Fibroblast of skin of left biceps (primary cell): ENCODE measurements at places on chromosomes 16 and 17.

DNA sequence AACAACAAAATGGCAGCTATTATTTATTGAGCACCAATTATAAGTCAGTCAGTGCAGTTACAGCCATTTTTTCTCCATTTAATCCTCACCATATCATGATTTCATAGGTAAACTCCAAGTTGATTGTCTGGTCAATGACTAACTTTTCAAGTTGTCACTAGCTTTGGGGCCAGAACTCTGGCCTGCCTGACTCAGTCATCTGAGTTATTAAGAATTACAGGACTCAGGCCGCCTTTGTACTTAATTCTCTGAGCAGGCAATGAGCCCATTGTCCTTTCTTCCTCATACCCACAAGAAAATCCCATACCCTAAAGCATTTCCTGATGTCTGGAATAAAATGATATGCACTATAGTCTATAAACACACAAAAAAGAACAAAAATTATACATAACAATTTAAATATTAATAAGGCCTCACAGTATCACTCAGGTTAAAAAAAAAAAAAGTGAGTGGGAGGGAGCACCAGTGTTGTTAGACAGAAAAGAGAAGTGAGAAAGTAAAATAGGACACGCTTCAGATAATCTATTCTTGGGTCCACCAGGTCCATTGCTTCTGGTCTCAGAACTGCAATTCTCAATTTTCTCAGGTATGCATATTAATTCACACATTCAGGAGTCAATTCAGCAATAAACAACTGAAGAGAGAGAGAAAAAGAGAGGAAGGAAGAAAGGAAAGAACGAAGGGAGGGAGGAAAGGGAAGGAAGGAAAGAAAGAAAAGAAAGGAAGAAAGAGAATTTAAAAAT lies 70.2 kb downstream of the SPAG9 start:
- DNase-seq: no peak

- DNase-seq: no peak
These were observed 28.5 kb downstream of the FTO start for GRCh38 chr16:53732296-53732929.

- no peak for DNase-seq
These were observed 118.1 kb upstream of the SHISA6 start for GRCh38 chr17:11122908-11123307.

GRCh38 chr16:49586466-49587450 lies 213.2 kb downstream of the C16orf78 start:
- DNase-seq: no peak

- no peak for DNase-seq
These were observed 11.4 kb downstream of the NDUFAF8 start for GRCh38 chr17:81250286-81251093.

DNA sequence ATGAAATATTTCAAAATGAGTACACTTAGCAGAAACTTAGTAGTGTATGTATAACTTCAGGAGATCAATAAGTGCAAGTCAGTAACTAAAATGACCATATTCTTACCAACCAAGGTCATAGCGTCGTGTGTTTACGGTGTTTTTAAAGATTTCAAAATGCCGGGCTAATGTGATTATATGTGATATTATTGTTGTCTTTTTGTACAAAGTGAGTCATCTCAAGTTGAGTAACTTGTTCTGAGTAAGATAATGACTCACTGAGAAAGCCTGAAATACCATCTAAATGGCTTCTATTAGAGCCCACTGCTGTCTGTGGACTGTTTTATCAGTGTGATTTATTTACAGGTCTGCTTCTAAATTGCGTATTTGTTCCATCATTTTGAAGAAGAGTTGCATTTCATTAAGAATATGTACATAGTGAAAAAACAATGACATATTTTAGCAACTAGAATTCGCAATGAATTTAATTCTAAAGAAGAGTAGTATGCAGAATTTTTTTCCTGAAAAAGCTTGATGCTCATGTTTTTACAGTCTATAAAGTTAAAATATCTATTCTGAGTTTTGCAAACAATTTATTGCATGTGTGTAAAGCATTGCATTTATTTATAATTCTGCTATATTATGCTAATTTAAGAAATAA lies 12.7 kb downstream of the KRT12 start:
- DNase-seq: peak; percentile 70

- no peak for DNase-seq
These were observed 9.2 kb downstream of the ZDHHC7 start for GRCh38 chr16:85002099-85002541.

DNA sequence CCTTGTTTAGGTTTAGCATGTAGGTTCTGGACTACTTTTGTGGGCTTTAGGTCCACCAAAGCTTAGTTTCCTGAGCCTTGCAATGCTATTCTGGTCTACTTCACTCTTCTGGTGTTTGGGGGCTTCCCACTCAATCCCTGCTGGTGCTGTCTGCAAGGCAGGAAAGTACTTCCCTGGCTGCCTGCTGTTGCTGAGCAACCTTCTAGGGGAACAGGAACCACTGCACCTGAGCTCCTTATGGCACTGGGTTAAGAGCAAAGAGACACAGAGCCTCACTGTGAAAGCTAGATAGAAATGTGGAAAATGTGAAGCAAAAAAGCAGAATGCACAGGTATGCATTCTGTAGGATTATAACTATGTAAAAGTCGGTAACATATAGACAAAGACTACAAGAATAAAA lies 17.0 kb downstream of the MPO start:
- no peak for DNase-seq

DNA sequence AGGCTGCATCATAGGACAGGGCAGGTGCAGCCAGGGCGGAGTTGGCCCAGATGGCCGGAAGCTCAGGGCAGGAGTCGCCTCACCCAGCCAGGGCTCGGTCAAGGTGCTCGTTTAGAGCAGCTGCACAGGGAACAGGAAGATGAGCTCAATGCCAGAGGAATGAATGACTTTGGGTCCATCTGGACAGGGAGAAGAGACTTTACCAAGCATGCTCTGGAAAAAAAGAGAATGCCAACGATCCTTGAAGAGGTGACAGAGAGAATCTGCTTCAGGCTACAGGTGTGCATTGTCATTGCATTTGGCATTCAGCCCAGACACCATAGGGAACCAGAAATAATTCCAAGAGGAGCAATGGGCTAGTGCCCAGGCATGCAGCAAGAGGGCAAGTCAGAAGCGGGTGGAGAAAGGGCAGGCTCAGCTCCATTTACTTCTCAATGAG lies 6.7 kb upstream of the MPP3 start:
- no peak for DNase-seq

DNA sequence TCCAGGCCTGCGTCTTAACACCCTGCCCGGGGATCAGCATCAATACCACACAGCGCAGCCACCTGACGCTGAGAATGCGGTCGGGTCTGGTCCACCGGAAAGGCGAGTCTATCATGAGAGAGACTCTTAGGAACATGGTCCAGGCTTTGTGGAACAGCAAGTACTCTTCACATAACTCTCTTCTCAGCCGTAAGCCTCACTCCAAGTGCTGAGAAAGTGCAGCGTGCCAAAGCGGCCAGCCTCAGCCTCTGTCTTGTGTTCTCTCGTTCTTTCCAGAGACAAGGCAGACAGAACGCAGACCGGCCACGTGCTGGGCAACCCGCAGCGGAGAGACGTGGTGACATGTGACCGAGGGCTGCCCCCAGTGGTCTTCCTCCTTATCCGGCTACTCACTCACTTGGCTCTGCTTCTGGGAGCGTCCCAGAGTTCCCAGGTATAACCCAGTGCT lies 34.4 kb upstream of the ENDOV start:
- no peak for DNase-seq

DNA sequence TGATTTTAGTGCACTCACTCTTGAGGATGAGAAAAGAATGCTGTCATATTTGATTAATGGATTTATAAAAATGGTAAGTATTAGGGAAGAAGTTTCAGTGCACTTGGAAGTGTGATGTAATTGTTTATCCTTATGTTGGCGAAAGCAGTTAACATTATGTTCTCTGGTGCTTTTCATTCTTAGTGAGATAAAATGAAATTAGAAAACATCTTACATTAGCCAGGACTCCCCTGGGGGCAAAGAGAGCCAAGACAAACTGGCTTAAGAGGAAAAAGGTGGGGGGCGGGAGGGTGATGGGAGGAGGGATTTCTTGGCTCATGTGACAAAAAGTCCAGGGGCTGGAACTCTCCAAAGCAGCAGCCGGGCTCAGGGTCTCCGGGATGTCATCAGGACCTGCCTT lies 73.2 kb downstream of the KNOP1 start:
- no peak for DNase-seq

GRCh38 chr17:76074390-76075363 lies at the start of gene GALR2:
Gene GALR2, plus strand, starts transcription at chr17:76074781. Its CDS starts 103 bp downstream, at chr17:76074884.
- DNase-seq: no peak

DNA sequence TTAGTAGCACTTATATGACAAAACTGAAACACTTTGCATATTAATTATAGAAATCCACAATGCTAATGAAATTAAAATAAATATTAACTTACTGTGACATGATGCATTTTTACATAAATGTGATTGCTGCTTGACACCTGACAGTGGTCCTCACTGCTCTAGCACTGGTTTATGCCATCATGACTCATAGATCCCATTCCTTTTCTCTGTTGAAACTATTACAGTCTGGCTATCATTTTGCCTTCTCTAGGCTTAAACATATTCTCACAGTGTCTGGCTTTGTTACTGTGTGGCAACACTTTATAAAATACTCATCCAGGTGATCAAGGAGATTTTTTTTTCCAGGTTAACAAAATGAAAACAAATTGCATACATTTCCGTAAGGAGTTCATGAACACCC lies 108.0 kb downstream of the MRTFB start:
- DNase-seq: no peak

GRCh38 chr16:56916571-56917403 lies 15.2 kb upstream of the HERPUD1 start:
- DNase-seq: no peak

- no peak for DNase-seq
These were observed 10.2 kb downstream of the ARSG start for GRCh38 chr17:68301438-68301959.

DNA sequence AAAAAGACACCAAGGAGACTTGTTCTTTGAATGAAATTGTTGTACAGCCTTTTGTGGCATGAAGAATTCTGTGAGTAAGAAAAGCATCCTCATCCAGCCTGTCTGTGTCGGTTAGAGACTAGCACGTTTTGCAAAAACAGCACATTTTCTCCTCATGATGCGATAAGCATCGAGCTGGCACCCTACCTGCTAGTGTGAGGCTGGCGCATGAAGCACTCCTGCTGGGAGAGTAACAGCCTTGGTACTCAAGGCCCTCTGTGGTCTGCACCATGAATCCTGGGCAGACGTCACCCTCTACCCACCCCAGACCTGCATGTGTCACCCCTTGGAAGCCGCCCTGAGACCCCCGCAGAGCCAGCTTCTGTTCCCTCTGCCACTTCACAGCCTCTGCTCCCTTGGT lies 92.6 kb upstream of the TMEM132E start:
- DNase-seq: no peak

- DNase-seq: no peak
These were observed 92.1 kb upstream of the HLF start for GRCh38 chr17:55172612-55173011.

DNA sequence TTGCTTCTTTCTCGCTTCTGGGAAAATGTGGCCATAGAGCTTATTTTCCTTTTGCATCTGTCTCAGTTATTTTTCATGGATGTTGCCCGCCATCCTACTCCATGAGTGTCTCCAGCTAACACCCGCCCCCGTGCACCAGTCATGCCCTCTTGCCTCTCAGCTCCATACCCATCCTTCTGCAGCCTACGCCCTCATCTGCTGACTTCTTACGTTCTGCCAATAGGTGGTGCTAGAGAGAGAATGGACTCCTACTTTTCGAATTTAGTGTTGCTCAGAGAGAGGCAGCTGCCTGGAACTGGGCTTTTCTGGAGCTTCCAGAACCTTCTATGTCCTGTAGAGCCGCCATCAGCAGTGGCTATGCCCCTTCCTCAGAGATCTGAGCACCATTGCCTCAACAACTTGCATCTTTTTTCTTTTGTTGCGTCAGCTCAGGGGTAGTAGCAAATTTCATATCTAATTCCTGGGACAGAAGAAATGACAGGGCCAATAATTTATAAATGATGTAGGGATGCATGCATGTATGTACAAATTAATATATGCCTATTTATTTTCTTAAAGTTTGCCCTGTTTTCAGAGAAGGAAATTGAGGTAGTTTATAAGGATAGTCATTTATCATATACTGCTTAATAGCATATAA lies 119.7 kb upstream of the MYOCD start:
- no peak for DNase-seq

- no peak for DNase-seq
These were observed 390 bp downstream of the ZNRF1 start for GRCh38 chr16:74999219-74999608.

DNA sequence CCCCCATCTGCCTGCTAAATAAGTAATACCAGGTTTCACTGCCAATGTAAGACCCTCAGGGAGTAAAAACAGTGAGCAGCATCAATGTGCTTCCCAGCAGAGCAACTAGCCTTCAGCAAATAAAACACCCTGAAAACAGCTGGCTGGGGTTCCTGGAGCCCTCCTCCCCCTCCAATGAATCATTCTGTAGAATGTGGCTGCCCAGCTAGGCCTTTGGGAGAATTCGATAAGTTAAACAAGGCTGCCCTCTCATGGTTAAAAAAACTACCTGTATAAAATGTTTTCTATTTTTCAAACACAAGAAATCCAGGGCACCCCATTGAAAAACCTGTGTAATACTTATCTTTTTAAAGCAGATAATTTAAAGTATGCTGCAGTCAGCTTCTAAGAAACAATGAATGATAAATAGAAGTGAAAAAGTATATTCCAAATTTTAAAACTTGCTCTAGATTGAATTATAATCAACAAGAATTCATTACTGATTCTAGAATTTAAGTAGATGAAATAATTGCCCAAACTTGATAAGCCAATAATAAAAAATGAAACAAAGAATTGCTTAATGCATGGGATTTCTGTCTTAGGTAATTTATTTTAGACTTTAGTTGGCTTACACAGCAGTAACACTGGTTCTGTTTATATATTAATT lies 9.4 kb upstream of the TOM1L1 start:
- DNase-seq: peak; percentile 39

- no peak for DNase-seq
These were observed 309.4 kb downstream of the SEC14L1 start for GRCh38 chr17:77449908-77450741.

- no peak for DNase-seq
These were observed 44.1 kb downstream of the COG7 start for GRCh38 chr16:23408823-23409298.

DNA sequence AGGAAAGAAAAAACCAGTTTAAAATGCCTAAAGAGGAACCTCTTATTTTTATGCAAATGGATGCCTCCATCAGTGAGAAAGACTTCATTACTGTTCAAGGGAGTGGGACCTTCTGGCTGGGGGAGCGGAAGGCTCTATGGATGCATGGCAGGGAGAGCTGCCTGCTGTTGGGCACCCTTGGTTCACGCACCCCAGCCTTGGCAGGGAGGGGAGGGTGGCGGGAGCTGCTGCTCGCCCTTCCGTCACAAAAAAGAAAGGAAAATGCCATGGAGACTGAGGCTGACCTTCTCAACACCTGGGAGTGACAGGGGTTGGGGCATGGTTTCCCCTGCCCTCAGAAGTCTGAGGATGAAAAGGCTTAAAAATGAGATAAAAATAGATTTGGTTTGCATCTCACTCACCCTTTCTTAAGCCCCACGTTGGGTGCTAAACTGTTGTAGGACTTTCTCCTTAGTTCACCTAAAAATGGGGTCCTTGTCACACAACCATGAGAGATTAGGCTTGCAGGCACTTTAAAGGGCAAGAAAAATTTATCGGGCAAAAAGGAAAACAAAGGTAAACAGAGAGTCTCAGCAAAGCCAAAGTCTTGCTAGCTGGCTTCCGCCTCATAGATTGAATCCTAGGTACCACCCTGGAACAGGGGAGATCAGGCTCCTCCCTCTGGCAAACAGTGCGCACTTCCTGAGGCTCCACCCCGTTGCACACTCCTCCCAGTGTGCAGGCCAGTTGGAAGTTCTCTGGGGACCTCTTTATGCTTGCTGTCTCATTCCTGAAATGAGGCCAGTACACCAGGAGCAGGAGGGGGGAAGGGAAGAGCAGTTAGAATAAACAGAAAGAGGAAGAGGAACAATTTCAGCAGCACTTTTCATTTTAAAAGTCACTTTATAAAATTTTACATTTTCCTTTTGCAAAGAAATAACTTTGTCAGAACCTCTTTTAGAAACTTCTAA lies 31.6 kb downstream of the PHKB start:
- peak; percentile 9 for DNase-seq
